ENCODE measurements at places on chromosomes 16 and 17.

DNA sequence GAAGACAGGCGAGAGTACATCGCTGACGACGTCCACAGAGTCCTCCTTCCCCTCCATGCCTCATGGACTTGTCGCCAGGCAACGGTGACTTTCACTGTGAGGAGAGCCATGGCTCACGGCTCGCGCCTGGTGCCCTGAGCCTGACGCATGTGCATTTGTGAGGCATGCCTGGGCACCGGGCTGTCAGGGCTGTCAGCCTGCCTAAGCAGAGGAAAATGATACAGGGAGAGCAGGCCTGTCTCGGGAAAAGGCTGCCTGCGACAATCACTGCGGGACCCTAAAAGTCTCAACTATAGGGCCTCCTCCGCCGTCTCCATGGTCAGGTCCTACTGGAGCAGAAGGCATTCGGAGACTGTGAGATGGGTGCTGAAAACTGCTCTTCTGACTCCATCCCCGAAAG is 135.5 kb upstream of the WSB1 start:
- DNase-seq: no peak

GRCh38 chr17:45325810-45326209 is 9.0 kb upstream of the MAP3K14 start:
- peak; percentile 76 for DNase-seq

DNA sequence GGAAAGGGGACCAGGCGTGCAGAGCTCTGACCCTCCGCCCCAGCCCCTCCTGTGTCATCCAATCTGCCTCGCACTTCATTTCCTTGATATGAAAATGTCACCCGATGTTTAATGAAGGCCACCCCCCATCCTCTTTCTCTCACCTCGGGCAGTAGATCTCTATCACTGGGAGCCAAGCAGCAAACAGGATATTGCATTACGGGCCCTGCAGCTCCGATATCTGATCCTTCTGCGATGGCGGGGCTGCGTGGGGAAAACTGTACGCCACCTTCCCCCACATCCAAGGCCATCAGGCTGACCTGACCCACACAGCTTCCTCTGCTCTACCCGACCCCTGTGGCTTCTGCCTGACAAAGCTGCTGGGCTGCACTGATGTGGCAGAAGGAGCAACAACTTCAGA is 74.9 kb downstream of the DYNLRB2 start:
- no peak for DNase-seq

- DNase-seq: peak; percentile 98
Observed at GRCh38 chr17:50638966-50639713, 4.5 kb downstream of the ABCC3 start.

DNA sequence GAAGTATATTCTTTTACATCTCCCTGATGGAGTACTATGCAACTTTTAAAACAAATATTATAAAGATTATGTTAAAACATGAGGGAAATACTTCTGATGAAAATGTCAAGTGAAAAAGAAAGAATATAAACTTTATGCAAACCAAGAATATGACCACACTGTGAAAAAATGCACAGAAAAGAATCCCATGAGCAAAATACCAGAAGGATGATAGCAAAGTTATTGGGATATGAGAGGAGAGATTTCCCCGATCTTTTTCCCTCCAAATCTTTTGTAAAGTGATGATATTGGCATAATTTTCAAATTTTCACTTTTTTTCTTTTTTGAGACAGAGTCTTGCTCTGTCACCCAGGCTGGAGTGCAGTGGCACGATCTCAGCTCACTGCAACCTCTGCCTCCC is 36.6 kb upstream of the SMURF2 start:
- DNase-seq: peak; percentile 79

- DNase-seq: no peak
Observed at GRCh38 chr16:67969254-67970039, 1.0 kb upstream of the SLC12A4 start.

DNA sequence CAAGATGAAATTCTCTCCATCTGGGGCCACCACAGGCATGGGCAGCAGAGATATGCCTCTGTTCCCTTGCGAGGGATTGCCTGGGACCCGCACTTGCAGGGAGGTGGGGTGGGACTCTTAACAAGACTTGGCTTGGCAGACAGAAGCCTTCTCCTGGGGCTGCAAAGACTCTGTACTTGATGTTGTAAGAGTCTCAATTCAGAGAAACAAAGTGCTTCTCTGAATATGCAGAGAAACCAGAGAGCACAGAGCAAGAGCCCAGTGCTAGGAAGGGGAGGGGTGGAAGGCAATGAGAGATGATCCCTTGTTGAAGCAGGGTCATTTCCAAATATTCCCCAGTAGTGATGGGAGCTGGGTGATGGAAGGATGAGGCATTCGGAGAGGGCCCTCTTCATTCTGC is 2.2 kb downstream of the MMP28 start:
- no peak for DNase-seq

DNA sequence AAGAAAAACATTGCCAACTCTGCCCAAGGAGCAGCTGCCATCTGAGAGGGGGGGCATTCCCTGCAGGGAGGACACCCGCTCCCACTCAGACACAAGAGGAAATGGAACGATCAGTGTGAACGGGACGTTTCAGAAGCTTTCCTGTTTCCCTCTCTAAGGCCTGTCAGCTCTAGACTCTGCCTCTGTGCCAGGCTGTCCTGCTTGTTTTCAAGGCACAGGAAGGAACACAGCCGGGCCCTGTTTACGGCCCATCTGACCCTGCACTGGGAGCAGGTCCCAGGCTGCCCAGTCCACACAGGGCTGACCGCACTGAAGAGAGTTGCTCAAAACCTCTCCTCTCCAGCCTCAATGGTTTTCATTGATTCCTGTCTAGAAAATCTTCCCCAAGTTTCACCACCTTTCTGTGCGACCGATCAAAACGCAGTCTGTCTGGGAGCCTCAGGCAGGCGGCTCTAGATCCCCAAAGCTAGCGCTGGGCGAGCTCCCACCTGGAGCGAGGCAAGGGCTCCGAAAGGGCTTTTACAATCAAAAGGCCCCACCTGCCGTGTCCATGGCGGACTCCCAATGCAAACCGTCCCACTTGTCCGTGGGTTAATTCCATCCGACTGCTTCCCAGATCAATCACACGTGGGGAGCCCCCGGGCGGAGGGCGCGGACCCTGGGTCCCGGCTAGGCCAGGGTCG is 1.5 kb downstream of the PIEZO1 start:
- no peak for DNase-seq

DNA sequence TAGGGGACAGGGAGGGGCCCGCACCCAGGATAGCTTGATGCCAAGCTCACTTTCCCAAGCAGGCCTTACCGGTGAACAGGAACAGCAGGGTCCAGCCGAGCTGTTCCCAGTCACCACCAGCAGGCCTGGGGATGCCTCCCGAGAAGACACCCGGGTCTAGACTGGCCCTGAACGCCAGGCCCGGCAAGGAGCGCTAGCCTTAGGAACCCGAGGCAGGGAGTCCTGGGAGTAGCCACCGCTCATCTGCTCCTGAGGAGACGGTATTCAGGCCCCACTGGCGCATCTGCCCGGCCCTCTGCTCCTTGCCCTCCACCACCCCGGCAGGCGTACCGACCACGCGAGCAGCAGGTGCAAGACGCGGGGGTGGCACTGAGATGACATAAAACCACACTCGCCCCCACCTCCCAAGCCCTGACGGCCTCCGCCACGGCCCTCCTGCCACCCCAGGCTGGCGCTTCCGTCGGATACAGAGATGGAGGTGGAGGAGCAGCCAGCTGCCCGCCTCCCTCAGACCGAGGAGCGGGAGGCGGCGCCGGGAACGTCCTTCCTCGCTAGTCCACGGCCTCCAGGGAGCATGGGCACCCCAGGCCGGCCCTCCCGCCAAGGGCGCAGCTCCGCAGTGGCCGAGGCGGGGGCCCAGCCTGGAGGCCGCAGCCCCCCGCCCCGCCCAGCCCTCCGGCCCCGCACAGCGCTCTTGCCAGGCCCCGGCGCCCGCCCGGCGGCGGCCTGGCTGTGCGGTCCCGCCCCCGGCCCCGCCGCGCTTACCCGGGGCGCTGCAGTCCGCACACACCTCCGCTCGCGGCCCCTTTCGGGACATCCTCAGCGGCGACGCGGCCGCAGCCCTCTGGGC is 661 bp downstream of the GIT1 start:
- no peak for DNase-seq

DNA sequence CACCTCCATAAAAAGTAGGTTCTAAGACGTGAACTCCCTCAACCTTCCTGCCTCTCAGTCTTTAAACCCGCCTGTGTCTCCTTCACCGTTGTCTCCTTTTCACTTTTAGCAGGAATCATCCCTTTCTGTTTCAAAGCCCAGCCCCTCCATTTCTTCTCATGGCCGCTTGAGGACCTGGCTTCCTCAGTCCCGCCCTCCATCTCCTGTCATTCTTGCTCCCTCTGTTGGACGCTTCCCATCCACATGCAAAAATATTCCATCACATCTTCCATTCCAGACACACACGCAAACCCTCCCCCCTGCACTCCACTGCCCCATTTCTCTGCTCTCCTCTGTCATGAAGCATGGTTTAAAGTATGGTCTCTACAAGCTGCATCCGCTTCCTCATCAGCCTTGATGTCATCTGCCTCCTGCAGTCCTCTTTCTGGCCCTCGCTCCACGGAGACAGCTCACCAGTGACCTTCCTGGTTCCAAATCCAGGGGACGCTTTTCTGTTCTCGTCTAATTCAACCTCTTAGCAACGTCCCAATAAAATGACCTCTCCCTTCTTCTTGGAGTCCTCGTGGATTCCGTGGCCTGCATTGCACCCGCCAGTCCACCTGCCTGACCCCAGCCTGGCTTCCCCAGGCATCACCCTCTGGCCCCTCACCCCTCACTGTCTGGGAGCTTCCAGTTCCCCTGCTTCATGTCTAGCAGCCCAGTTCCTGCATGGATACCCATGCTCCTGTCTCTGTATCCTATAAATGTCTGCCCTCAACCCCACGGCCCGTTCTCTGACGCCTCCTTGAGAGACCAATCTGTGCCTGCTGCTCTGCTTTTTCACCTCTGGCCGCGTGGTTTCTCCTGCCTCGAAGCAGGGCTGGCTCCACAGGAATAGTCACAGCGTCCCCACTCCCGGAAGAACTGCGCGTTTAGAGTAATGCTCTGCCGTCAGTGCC is 26.2 kb downstream of the ANKRD40 start:
- peak; percentile 85 for DNase-seq

- DNase-seq: no peak
Observed at GRCh38 chr16:16183562-16183961, 39.7 kb downstream of the ABCC6 start.

GRCh38 chr16:11233727-11234376 is 22.2 kb downstream of the SOCS1 start:
- no peak for DNase-seq

DNA sequence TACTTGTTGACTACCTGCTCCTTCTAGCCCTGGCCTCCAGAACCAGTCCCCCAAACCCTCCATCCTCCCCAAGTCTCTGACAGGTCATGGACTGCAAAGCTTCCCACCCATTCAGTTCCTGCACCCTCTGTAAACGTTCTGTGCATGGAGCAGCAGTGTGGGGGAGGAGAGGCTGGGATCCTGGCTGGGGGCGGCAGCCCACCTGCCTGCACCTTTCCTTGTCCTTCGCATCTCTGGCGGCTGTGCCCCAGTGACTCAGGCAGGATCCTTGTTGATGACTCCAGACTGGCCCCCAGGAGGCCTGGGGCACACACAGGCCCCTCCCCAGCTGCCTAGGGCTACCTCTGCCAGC is 1.6 kb upstream of the PKMYT1 start:
- DNase-seq: no peak

GRCh38 chr17:21001813-21002221 is 41.0 kb downstream of the USP22 start:
- DNase-seq: no peak

- no peak for DNase-seq
Observed at GRCh38 chr17:28871056-28871579, 16.3 kb downstream of the ERAL1 start.

DNA sequence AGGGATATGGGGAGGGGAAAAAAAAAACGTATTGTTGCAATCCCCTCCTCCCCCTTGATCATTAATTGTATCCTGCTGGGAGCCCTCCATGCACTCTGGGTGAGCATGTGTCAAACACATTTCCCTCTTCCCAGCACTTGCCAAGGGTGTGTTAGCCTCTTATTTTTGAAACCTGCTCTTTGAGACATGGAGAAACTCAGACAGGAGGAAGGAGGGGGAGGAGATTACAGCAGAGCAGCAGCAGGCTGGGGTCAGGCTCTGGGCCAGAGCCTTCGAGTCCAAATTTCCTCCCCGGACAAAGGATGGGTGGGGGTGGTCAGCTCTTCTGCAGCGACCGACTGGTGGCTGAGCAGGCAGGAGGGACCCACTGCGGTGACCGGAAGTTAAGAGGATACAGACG is 64.7 kb downstream of the SOX9 start:
- no peak for DNase-seq

DNA sequence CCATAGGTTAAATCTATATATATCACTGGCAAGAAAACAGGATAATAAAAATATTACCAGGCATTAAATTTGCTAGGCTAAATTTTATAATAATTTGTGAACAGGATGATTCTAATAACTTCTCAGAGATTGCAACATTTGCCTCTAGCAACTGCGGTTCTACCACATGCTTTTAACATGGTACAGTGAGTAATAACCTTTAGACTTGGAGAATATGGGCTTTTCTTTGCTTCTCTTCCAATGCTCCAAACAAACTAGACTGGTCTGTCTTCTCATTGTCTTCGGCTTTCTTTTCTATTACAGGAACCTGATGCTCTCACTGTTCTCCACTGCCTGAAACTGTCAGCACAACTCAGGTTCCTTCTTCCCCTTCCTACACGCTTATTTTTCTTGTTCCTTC is 80.6 kb downstream of the CA4 start:
- no peak for DNase-seq

DNA sequence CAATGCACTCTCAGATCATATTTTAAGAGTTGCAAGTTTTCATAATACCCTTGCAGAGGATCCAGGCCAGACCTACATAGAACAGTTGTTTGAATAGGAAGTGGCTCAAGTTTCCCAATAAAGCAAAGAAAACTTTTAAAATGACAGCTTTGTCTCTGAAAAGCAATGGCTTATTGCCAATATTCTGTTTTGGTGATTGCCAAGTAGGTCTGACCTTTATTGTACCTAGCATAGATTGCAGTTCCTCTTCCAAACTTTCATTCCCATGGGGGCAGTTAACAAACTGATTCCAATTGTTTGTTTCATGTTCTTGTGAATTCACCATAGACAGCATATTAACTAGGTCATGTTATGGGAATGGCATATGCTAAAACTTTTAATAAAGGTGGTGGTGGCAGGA is 664.6 kb upstream of the CA10 start:
- DNase-seq: no peak

DNA sequence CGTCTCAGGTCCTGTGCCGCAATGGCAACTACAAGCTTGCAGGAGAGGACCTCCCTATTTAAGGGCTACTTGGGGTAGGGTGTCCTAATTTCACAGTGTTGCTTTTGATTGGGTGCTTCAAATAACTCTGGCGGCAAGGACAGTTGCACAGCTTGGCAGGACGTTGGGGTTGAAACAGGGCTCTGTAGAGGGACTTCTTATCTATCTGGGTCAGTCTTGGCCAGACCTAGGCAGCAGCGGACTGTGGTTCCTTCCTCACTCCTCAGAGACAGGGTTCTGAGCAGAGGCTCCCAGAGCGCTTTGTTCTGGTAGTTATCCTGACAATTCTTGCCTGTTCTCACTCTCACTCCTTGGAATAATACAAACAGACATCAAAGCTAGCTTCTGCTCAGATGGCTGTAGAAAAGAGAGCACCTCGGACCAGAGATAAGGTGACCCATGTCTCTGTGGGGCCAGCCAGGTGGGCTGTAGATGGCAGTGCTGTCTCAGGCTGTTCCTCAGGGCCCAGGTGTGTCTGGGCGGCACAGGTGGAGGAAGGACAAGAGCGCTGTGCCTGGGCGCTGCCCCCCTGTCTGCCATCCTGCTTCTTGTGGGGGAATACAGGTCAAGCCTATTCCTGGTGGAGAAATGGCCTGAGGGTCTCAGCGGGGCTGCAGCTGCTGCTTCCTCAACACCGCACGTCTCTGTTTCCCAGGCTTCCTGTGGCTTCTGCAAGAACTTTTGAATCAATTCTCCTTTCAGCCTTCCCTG is 61.0 kb downstream of the PLD6 start:
- DNase-seq: no peak
